ENCODE measurements at places on chromosomes 3 and 15.

- no peak for DNase-seq
Observed at GRCh38 chr3:174951498-174952005, 92.4 kb downstream of the NAALADL2 start.

DNA sequence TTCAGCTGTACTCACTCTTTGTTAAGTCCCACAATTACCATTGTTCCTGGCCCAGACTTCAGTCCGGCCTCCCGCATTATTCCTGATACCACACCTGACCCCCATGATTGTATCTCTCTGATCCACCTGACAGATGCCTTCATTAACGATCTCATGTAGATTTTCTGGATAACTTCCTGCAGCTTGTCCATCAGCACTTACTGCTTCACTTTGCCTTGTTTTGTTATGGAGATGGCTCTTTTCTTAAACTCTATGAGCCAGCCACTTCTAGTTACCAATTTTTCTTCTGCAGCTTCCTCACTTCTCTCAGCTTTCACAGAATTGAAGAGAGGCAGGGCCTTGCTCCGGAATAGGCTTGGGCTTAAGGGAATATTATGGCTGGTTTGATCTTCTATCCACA lies 1044.2 kb downstream of the PLOD2 start:
- DNase-seq: no peak

- peak; percentile 4 for DNase-seq
Observed at GRCh38 chr3:104810896-104811295, 555.8 kb upstream of the ALCAM start.

DNA sequence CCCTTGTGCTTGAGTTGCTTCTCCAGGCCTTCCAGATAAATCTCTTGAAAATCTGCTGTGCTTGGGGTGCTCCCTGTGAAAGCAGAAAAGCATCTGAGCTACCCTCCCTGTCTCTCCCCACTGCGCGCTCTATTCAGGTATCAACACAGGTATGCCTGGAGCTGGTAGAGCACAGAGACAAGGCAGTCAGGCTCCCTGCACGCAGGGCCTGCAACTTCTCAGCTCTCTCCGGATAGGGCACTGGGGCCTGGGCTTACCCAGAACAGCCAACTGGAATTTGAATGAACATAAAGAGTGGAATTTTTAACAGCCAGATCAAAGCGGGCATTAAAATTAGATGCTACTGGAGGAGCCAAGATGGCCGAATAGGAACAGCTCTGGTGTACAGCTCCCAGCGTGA lies 183.6 kb downstream of the XXYLT1 start:
- no peak for DNase-seq

DNA sequence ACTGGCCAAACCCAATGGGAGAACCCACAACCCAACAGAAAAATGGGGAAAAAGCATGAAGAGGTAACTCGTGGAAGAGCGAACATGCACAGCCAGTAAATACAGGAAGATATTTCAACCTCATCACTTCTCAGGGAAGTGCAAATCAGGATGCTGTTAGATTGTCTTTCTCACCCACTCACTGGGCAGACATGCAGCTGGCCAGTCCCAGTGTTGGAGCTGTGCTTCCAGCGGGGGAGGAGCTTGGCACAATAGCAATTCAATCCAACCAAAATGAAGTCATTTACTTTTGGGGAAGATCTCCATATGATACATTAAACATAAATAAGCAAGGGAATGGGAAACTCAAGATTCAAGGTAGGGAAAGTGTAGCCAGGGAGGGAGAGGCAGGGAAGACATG lies 12.1 kb downstream of the WNT7A start:
- DNase-seq: no peak

DNA sequence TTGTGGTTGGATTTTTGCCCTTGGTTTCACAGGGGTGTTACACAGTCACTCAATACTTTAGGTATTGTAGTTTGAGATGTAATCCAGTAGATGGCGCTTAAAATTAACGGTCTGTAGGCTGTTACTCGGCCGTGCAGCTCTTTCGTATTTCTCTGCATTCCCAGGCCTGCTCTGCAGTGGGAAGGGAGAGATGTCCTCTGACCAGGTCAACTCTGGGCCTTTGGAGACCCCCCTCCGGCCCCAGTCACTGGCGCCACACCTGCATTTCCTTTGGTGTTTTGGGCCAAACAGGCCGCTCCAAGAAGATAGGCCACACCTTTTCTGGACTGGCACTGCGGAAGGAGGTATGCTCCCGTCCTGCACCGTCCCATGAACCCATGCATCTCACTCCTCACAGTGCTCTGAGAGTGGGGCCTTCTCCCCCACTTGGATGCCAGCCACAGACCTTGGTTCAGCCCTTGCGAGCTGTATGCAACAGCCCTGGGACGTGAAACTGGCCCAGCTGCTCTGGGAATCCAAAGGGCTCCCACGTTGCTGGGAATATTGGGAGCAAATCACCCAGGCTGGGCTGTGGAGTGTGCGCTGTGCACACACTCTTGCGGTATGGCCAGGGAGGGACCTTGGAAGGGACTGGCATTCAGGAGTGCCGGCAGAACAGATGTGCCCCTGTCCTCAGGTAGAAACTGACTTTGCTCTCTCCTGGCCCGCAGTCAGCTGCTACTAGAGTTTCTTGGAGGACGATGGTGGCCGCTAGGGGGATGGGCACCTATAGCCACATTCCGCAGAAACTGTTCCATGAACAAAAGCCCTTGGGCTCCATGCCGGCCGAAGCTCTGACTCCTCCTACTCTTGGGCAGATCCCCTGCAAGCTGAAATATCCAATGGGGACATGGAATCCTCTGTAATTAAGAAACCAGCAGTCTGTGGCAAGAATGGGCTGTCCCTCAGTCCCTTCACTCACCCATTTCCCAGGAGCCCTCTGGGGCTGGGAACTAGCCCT lies 410.5 kb upstream of the CADM2 start:
- no peak for DNase-seq

DNA sequence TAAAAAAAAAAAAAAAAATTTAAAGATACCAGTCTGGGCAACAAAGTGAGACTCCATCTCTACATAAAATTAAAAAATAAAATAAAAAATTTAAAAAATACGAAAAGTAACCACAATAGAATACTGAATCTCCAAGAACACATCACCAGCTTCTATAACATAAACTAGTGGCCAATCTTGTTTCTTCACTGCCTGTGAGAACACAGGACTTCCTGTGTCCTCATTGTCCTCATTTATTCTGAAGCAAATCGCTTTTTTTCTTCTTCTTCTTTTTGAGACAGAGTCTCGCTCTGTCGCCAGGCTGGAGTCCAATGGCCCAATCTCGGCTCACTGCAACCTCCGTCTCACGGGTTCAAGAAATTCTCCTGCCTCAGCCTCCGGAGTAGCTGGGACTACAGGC lies 28.6 kb upstream of the RAB7A start:
- DNase-seq: no peak

- no peak for DNase-seq
Observed at GRCh38 chr3:106423321-106424225, 554.8 kb upstream of the CBLB start.

- no peak for DNase-seq
Observed at GRCh38 chr3:143814443-143814889, 33.8 kb downstream of the SLC9A9 start.

- DNase-seq: no peak
Observed at GRCh38 chr3:177438596-177439220, 241.4 kb upstream of the TBL1XR1 start.

GRCh38 chr3:147615035-147615434 lies 205.9 kb downstream of the ZIC1 start:
- DNase-seq: no peak

DNA sequence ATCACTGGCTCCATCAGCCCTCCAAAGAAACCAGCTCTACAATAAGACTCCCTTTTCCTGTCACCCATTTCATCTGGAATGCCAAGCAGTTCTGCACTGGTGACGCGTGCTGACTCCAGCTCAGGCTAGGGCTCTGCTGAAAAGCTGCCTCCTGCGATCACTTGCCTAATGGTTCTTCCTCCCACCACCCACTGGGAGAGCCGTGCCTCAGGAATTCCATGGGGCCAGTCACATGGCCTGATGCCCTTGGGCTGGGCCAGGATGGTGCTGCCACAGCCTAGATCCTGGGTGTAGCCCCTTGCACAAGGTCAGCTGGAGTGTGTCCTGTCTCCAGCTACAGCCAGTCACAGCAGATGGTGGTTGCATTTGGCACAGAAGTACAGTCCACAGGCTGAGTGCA lies 98.9 kb downstream of the DNAJB8 start:
- DNase-seq: no peak

Data from NCI-H510A (cell line).